ENCODE measurements at places on chromosomes 13 and 19.

- no peak for DNase-seq
Measured at GRCh38 chr13:50709058-50709457, 134.4 kb downstream of the DLEU7 start.

DNA sequence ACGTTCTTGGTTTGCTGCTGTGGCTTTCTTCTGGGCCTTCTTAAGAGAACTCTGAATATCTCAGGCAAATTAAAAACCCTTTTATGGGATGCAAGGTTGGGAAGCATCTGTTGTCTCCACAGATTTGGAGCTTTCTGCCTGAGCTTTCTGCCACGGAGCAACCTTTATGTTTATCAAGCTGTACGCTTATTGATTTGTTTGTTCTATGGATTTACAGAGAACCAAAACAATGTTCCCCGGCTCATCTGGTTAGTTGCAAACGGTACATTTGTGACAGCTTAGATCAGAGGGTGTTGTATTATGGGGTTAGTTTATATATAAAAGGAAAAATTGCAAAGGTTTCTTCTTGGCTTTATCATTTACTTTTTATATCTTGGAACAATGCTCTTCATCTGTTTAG lies 479.6 kb downstream of the DIAPH3 start:
- DNase-seq: no peak

DNA sequence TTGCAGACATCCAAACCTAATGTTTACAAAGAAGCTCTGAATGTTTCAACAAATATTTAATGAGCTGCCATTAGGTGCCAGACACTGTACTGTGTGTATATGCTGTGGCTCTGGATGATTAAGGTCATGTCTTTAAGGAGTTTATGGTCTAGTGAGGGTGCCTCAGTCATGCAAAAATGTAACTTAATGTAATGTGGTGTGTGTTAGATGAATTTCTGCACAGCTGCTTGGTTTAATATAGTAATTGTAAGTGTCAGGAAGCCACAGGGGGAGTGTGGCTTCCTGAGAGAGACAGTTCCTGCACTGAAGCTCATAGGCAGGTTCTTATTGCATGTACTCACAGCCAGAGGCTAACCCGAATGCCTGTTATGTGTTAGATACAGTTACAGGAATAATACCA lies 43.3 kb downstream of the SPATA13 start:
- DNase-seq: peak; percentile 74

GRCh38 chr19:47657719-47658118 lies 48.8 kb downstream of the BICRA start:
- DNase-seq: no peak

- DNase-seq: no peak
Measured at GRCh38 chr13:50214514-50214913, 199.3 kb downstream of the KCNRG start.

GRCh38 chr19:33386361-33386858 lies 12.9 kb downstream of the CEBPG start:
- no peak for DNase-seq

- DNase-seq: no peak
Measured at GRCh38 chr13:95245071-95245470, 56.2 kb downstream of the ABCC4 start.

DNA sequence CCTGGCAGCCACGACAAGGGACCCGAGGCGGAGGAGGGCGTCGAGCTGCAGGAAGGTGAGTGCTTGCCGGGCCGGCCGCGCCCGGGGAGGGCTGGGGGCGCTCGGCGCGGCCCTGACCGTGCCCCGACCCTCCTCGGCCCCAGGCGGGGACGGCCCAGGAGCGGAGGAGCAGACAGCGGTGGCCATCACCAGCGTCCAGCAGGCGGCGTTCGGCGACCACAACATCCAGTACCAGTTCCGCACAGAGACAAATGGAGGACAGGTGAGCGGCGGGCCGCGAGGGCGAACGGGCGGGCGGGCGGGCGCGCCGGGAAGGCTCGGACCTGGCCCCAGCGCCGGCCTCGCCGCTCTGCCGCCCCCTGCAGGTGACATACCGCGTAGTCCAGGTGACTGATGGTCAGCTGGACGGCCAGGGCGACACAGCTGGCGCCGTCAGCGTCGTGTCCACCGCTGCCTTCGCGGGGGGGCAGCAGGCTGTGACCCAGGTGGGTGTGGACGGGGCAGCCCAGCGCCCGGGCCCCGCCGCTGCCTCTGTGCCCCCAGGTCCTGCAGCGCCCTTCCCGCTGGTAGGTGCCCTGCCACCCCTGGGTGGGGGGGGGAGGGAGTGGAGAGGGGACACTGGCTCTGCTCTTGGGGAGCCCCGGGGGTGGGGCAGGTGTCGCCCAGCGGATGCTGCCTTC lies 816 bp downstream of the USF2 start:
- DNase-seq: peak; percentile 92
